ENCODE measurements at places on chromosomes 3 and 15.
A peak's percentile ranks its signal among the peaks of the same experiment; 100 is the strongest.

DNA sequence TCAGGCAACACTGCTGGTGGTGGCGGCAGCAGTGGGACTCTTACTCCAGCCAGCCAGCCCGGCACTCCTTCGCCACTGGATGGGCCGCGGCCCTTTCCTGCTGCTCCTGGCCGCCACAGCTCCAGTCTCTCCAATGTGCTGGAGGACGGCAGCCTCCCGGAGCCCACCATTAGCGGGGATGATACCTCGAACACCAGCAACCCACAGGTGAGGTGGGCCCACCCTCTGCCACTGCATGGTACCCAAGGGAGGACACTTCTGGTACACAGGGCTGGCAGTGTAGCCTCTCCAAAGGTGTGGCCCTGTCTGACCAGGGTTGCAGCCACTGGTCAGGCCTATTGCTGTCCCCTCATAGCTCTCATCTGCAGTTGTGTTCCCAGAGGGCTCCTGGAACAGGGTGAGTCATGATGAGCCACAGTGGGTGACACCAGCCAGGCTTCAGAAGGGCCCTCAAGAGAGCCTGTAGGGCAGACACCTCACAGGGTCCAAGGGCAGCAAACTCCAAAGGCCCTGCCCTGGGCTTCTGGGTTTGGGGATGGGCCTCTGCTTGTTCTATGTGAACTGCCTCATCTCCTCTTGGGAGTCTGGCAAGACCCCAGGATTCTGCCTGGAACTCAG lies 20.8 kb downstream of the NBEAL2 start:
- DNase-seq: no peak

GRCh38 chr15:62147551-62147950 lies 17.5 kb downstream of the C2CD4B start:
- no peak for DNase-seq

DNA sequence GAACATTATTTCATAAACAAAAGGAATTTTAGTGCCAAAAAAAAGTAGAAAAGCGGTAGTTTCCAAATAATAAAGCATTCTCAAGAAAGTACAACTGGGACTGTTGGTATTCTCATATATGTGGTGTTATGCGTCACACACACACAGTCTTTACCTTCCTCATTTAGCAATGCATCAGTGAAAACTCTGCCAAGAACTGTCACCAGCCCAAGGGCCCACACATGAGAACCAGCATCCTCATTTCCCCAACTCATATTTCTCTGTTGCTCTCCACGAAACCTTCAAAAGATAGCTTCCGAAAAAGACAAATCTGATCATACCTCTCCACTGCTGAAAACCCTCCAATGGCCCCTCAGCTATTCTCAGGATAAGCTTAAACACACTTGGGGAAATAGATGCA lies 150.7 kb downstream of the CADPS start:
- no peak for DNase-seq

DNA sequence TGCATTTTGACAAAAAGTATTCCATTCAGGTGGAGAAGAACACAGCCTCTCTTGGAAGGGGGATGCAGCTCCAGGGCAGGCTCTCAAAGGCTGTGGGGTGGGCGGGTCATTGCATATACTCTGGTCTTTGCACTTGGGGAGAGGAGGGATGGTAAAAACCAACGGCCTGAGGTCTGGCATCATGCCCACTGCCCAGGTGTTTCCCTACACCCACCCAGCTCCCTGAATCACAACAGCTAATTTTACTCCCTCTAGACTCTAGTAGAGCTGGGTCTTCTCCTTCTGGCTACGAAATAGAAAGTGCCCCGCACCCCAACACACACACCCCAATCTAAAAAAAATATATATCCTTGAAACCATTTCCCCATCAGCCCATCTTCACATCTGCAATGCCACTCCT lies 1.0 kb downstream of the MYLK start:
- peak; percentile 22 for DNase-seq

GRCh38 chr3:72177075-72178050 lies 392.4 kb upstream of the PROK2 start:
- peak; percentile 9 for DNase-seq

DNA sequence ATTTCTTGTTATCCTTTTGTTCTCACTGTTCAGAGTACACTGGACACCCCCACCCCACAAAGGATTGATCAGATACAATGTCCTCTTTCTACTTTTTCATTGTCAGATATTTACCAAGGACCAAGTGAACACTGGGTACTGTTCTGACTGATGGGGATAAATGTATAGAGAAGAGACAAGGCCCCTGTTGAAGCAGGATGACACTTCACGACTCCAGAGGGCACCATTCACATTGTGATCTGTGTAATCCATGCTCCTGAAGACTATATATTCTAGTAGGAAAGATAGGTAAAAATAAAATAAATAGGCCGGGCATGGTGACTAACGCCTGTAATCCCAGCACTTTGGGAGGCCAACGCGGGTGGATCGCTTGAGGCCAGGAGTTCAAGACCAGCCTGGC lies 7.2 kb upstream of the CRYGS start:
- DNase-seq: no peak

DNA sequence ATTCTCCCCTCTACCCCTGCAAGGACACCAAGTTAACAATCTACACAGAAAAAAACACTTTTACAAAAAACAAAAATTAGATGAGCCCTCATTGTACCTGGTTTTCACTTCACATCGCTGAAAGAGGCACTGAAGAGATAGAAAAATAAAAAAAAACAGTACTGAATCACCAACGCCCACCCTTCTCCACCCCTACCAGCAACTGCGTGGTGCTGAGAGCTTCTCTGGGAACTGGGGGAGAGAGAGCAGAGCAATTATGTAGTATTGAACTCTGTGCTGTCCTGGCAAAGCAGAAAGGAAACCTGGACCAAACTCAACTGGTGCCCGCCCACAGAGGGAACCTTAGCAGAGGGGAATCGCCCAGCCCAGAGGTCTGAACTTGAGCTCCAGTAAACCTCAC lies 44.6 kb downstream of the WDR49 start:
- DNase-seq: no peak

GRCh38 chr15:66293419-66294156 lies at the start of gene DIS3L:
Gene DIS3L, plus strand, starts transcription at chr15:66293568. Its CDS starts 29 bp downstream, at chr15:66293597.
- DNase-seq: no peak

- DNase-seq: no peak
Observed at GRCh38 chr3:45011756-45012508, 14.2 kb upstream of the CLEC3B start.

- DNase-seq: no peak
Observed at GRCh38 chr15:101494251-101494796, 4.8 kb upstream of the PCSK6 start.

DNA sequence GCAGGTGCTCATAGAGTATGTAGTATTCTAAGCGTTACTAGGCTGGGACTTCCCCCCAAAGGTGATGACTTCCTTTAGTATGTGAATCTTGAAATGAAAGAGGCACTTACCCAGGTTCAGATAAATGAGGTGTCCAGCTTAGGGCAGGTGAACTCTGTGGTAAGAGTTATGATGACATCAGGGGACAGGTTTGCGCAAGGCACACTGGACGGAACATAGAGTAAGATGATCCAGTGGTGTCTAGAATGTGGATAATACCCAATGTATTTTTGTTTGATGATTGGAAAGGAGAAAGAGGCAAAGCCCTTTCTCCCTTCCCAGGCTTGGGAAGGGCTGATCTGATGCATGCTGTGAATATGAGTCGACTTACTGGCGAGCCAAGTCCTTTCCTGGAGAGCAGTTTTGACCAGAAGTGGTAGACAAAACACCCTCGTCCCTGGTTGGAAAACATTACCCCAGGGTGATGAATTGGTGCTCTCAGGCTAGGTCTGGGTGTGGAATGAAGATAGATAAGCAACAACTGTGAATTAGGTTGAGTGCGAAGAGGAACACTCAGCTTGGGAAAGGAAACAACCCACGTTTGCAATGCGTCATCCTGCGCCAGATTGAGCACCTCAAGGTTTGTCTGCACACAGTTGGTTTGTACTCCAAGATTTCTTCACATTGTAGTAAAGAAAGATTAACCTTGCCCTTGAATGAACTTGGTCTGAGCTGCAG lies 124.2 kb downstream of the GHSR start:
- no peak for DNase-seq

DNA sequence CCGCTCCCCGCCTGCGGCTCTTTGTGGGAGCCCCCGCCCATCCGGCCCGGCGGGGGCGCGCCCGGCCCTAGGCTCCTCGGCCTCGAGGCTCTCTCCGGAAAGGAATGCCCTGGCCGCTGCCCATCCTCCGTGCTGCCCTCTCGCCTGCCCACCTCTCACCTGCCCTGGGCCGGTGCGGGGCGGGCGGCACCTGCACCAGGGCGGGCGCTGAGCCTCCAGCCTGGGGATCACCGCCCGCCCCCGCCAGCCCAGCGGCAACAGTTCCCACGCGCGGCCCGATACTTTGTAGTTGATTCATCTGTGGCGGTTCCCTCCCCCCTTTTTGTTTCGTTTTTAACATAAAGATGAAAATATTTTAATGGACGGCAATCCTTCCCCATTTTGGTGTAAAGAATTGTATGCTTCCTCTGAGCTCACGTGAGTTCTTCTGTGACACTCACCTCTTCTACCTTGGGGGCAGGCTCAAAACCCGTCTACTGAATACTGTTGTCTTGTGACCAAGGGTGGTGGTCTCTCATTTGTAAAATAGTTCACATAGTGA lies 1.9 kb downstream of the KLF13 start:
- DNase-seq: no peak

DNA sequence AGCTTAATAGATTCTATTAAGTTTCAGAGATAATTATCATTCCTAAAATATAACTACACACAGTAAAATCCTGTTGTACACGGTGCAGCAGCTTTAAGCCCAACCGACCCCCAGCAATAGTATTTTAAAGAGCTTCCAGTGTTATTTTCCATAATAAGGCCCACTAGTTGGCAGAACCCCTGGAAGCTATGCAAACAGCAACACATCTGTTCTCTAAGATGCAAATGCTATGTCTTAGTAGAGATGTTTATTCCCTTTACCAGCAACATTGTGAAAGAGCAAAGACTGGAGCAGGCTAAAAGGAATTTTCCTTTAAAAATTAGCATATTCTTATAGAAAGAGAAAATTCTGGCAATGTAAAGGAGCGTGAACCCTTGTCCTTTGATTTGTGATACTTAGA lies 819.7 kb upstream of the ALCAM start:
- no peak for DNase-seq

DNA sequence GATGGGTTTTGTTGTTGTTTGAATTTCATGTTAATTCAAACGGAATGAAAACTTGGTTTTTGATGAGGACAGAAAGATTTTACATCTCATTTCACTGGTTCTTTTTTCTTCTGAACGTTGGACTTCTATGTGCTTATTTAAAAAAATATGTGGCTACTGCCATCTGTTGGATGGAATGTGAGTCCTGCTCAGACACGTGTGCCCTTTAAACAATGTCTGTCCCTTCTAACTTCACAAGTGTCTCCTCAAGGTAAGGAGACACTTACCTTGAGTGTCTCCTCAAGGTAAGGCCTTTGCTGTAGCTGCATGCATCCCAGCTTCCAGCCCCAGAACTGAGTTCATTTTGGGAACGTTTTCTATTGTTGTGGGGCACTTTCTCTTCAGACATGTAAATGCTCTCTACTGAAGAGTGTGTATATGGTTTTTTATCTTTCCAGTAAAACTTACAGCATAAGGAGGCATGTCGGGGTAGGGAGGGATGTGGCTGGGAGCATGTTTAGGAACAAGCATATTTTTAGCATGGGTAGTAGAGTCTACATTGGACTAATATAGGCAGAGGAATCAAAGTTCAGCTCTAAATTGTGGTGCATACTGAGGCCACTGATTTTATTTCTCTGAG lies 63.1 kb upstream of the UBE3A start:
- DNase-seq: peak; percentile 11

DNA sequence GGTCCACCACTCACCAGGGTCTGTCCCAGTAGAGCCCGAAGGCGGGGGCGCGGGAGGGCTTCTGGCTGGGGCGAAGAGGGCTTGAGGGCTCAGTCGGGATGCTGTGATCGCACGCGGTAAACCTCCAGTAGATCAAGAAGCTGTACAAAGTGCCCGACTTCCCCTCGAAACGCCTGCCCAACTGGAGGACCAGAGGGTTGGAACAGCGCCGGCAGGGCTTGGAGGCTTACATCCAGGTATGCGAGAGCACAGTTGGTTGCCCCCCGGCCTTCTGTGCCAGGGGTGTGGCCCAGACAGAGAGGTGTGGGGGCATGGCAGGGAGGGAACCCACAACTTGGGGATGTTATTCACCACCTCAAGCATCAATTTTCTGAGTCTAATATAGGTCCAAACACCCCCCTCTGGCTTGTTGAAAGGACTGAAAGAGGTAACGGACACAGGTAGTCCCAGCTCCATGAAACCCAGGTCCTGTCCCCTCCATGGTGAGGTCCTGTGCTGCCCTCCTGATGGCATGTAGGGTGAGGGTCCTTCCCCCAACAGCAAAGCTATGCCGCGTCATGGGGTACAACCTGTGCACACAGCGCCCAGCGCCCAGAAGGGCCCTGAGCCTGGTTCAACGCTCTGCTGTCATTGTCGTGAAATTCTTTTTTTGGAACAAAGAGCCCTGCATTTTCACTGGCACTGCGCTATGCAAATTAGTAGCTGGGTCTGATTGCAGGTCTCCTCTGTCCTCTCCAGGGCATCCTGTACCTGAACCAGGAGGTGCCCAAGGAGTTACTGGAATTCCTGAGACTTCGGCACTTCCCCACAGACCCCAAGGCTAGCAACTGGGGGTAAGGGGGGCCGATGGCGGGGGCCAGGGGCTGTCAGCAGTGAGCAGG lies 1.2 kb downstream of the SNX22 start:
- DNase-seq: peak; percentile 29

GRCh38 chr3:13563911-13564310 lies 15.0 kb downstream of the FBLN2 start:
- DNase-seq: no peak

DNA sequence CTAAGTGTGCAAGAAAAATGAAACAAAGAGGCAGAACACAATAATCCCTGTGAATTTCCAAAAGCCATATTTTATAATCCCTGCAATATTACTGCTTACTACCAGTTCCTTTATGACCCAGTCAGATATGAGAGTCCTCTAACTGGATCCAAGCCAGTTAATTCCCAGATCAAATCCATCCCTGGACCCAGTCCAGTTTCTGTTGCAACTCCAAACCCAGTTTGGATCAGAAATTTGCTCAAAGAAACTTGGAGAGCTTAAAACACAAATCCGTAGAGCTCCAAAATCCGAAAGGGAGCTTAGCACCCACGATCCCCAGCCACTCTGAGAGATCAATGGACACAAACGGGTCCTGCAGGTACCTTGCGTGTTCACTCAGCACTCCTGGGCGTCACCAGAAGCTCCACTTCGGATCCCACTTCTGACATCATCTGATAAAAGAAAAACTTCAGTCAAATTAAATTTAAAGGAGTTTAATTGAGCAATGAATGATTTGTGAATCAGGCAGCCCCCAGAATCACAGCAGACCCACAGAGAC lies 32.6 kb upstream of the THUMPD3 start:
- DNase-seq: no peak

DNA sequence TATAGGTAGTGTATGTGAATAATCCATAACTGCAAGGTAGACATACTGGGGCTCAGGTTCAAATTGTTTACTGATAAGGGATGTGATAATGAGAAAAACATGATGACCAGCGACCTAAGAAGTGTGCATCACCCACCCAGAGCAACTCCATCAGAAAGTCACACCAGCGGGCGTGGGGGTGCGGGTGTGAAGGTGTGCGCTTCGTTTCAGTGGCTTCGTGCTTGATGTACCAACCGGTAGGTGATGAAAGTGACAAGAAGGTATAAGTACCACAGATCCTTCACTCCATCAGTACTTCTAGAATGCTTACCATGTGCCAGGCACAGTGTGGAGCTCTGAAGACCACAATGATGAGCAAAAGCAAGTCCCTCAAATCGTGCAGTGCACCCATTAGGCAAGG lies 11.2 kb downstream of the ANP32A start:
- no peak for DNase-seq

Measured in DMS79 treated with DMSO at 0.1 percent for 48 hours (cell line).